ENCODE measurements at places on chromosomes 7 and 10.
A peak's percentile ranks its signal among the peaks of the same experiment; 100 is the strongest.

GRCh38 chr7:27689591-27690164 lies 27.0 kb upstream of the HIBADH start:
- no peak overlapping the region for H3K27ac ChIP-seq
- no peaks in the 10 kb centered on the region for H3K36me3 ChIP-seq
- ATAC-seq, result peak; percentile 71
- H3K4me1 ChIP-seq, result no peaks in the 10 kb centered on the region
- H3K4me3 ChIP-seq, result no peak overlapping the region
- H3K27me3 ChIP-seq, result peaks cover 15% of the 10 kb centered on the region

GRCh38 chr7:117572856-117573620 lies 93.2 kb downstream of the CFTR start:
- H3K36me3 ChIP-seq, result no peaks in the 10 kb centered on the region
- H3K27ac ChIP-seq, result no peak overlapping the region
- ATAC-seq, result no peak
- no peak overlapping the region for H3K4me3 ChIP-seq

DNA sequence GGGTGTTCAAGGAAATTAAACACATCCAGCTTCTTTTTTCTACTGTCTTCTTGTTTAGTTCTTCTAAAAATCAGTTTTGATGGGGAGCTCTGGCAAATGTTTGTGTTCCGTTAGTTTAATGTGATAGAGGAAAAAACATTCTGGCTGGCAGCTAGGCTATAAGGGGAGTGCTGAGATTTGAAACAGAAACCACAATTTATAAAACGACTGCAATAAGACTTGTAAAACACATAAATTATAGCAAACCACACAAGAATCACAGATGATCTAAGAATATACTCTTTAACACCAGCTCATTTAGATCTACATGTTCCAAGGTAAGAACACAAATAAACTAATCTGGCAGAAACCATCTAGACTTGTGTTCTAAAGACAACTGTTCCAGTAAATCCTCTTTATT lies 425.5 kb downstream of the CNTNAP2 start:
- H3K27ac ChIP-seq, result no peak overlapping the region
- H3K27me3 ChIP-seq, result no peaks in the 10 kb centered on the region
- no peak for ATAC-seq
- no peak overlapping the region for H3K4me3 ChIP-seq
- no peaks in the 10 kb centered on the region for H3K4me1 ChIP-seq

GRCh38 chr10:52346394-52347326 lies 32.6 kb downstream of the DKK1 start:
- H3K27ac ChIP-seq, result no peak overlapping the region
- no peak overlapping the region for H3K4me3 ChIP-seq
- ATAC-seq, result no peak
- no peaks in the 10 kb centered on the region for H3K27me3 ChIP-seq
- H3K4me1 ChIP-seq, result no peaks in the 10 kb centered on the region
- no peaks in the 10 kb centered on the region for H3K36me3 ChIP-seq

- H3K36me3 ChIP-seq, result no peaks in the 10 kb centered on the region
- no peak for ATAC-seq
- H3K4me3 ChIP-seq, result no peak overlapping the region
- H3K27me3 ChIP-seq, result peaks cover 6% of the 10 kb centered on the region
- no peak overlapping the region for H3K27ac ChIP-seq
Measured at GRCh38 chr10:8640878-8641277, 586.4 kb downstream of the GATA3 start.

DNA sequence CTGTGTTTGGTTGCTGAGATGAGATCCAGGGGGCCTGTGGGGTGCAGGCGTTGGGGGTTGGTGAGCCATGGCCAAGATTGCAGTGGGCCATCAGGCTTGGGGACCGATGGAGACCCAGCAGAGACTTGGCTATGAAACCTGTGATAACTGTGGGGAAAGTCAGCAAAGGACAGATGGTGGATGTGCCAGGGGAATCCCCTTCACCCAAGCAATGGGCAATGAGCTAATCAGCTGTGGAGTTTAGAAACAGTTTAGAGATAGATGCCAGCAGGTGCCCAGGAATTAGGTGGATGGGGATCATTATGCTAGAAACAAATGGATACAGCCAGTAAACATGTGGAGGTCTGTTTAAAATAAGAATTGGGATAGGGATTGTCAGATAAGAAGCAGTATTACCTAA lies 151.4 kb upstream of the FERD3L start:
- no peaks in the 10 kb centered on the region for H3K36me3 ChIP-seq
- H3K27me3 ChIP-seq, result no peaks in the 10 kb centered on the region
- no peak overlapping the region for H3K4me3 ChIP-seq
- H3K4me1 ChIP-seq, result no peaks in the 10 kb centered on the region

DNA sequence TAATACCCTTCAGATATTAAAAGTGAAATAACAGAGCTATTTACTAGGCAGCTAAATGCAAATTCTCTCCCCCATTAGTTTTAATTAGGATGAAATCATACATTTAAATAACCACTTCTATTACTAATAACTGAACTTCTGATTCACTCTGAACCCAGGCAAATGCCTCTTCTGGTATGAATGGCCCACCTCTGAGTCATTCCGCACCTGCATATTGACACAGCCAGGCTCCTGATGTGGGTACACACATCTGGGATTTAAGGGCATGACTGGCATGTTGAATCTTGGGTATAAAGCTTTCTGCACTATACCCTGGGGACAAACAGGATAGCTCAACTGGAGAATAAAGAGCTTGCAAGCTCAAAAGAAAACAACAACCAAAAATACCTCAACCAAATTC lies 140.9 kb downstream of the AUTS2 start:
- no peaks in the 10 kb centered on the region for H3K36me3 ChIP-seq
- peak; percentile 93 for ATAC-seq
- no peak overlapping the region for H3K4me3 ChIP-seq
- no peaks in the 10 kb centered on the region for H3K4me1 ChIP-seq

DNA sequence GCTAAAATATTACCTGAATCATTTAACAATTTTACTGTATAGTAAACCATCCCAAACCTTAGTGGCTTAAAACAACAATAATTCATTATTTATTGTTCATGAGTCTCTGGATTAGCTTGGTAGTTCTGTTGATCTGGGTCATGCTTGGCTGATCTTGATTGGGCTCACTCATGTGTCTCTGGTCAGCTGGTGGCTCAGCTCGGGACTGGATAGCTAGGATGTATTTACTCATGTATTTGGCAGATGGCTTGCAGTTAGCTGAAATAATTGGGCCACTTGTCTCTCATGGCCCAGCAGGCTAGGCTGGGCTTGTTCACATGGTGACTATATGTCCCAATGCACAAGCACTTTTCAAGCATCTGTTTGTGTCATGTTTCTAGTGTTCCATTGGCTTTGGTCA lies 262.8 kb downstream of the BBS9 start:
- H3K4me3 ChIP-seq, result no peak overlapping the region
- ATAC-seq, result no peak
- H3K36me3 ChIP-seq, result peaks cover 36% of the 10 kb centered on the region

DNA sequence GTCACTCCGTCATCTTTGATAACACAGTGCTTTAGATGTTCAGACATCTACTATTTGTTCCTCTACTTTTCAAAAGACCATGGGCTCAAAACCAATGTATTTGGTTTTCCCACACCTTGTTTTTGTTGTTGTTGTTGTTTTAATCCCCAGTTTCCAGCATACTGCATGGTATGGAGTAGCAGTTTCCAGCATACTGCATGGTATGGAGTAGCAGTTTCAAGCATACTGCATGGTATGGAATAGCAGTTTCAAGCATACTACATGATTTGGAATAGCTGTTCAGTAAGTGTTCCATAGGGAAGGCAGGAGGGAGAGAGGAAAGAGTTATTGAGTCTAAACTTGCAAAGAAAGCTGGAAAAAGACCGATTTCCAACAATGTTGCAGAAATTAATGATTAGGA lies 314.3 kb upstream of the PRKCQ start:
- peaks cover 11% of the 10 kb centered on the region for H3K27me3 ChIP-seq
- H3K27ac ChIP-seq, result no peak overlapping the region
- ATAC-seq, result no peak
- no peaks in the 10 kb centered on the region for H3K4me1 ChIP-seq

- H3K4me1 ChIP-seq, result peaks cover 43% of the 10 kb centered on the region
- H3K27me3 ChIP-seq, result no peaks in the 10 kb centered on the region
- peak overlapping the region; percentile 83 for H3K4me3 ChIP-seq
- peak; percentile 31 for ATAC-seq
- H3K36me3 ChIP-seq, result peaks cover 90% of the 10 kb centered on the region
Measured at GRCh38 chr10:6583447-6583846, 3.4 kb upstream of the PRKCQ start.

DNA sequence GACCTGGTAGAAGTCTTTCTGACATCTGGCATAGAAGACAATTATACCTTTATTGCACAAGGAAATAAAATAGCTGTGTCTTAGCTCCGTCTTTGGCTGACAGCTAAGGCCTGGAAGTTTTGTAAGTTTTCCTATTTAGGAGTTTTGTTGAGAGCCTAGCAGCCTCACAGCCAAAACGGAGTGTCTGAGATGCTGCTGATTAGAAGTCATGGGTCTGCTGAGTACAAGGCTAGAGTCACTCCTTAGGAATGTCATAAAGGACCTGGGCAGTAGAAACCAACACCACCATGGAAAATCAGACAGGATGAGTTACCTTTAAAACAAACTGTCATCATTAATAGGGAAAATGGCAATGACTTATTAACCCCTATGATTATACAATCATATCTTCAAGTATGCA lies 442.5 kb downstream of the KCNMA1 start:
- H3K27ac ChIP-seq, result no peak overlapping the region
- no peaks in the 10 kb centered on the region for H3K36me3 ChIP-seq
- H3K27me3 ChIP-seq, result peaks cover 28% of the 10 kb centered on the region
- H3K4me3 ChIP-seq, result no peak overlapping the region

- no peak overlapping the region for H3K27ac ChIP-seq
- no peak for ATAC-seq
- H3K27me3 ChIP-seq, result no peaks in the 10 kb centered on the region
- H3K4me1 ChIP-seq, result no peaks in the 10 kb centered on the region
Measured at GRCh38 chr10:86545101-86545500, 23.5 kb upstream of the WAPL start.

- H3K27ac ChIP-seq, result no peak overlapping the region
- H3K4me3 ChIP-seq, result no peak overlapping the region
- ATAC-seq, result no peak
- H3K36me3 ChIP-seq, result no peaks in the 10 kb centered on the region
- no peaks in the 10 kb centered on the region for H3K4me1 ChIP-seq
Measured at GRCh38 chr10:3548076-3548475, 236.9 kb downstream of the KLF6 start.

- no peak overlapping the region for H3K4me3 ChIP-seq
- peak overlapping the region; percentile 33 for H3K27ac ChIP-seq
- peaks cover 5% of the 10 kb centered on the region for H3K4me1 ChIP-seq
- H3K36me3 ChIP-seq, result no peaks in the 10 kb centered on the region
Measured at GRCh38 chr10:14040787-14041631, 289.7 kb downstream of the FRMD4A start.

DNA sequence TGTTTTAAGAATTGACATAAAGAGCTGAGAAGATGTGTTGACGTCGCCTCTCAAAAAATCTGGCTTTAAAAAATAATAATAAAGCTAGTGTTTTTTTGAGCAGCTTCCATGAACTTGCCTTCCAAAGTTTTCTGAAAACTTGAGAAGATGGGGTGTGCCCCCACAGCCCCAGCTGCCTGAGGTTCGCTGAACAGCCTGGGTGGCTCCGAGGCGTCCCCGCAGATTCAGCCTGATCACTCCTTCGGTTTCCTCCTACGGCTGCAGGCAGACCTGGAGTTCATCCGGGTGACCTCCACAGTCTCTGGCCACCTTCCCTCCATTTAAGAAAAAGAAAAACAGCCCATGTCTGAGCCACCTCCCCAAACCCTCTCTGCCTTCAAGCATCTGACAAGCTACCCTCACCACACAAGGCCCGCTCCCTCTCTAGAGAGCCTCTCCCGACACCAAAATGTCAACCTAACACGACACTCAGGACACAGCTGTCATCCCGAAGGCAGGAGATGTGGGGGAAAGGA lies 177.8 kb downstream of the PTPRN2 start:
- no peaks in the 10 kb centered on the region for H3K36me3 ChIP-seq
- ATAC-seq, result no peak
- no peaks in the 10 kb centered on the region for H3K4me1 ChIP-seq
- no peaks in the 10 kb centered on the region for H3K27me3 ChIP-seq
- H3K4me3 ChIP-seq, result no peak overlapping the region
- no peak overlapping the region for H3K27ac ChIP-seq

- no peaks in the 10 kb centered on the region for H3K36me3 ChIP-seq
- no peak overlapping the region for H3K27ac ChIP-seq
- ATAC-seq, result no peak
Measured at GRCh38 chr10:35363587-35363986, 27.3 kb downstream of the CCNY start.

DNA sequence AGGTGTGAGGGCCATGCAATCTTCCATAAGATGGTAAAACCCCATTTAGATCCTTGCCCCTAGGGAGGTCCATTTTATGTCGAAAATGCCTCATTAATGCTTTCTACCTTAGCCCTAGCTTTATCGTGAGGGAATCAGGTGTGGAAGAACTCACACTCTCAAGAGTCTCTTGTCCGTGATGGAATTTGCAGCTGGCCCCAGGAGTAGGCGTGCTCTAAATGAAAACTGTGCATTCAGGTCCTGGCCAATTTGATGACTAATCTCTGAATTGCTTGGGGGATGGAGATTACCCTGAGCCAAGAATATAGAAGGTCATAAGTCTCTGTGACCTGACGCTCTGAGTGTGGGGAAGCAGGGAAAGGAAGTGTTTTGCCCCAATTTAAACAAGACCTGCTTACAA lies 6.6 kb downstream of the C10orf90 start:
- H3K27ac ChIP-seq, result no peak overlapping the region
- no peaks in the 10 kb centered on the region for H3K4me1 ChIP-seq
- ATAC-seq, result peak; percentile 70
- H3K36me3 ChIP-seq, result no peaks in the 10 kb centered on the region
- H3K27me3 ChIP-seq, result no peaks in the 10 kb centered on the region

- ATAC-seq, result no peak
- H3K36me3 ChIP-seq, result no peaks in the 10 kb centered on the region
- H3K27ac ChIP-seq, result no peak overlapping the region
- H3K27me3 ChIP-seq, result peaks cover 11% of the 10 kb centered on the region
- H3K4me1 ChIP-seq, result no peaks in the 10 kb centered on the region
Measured at GRCh38 chr7:104005197-104005596, 15.7 kb upstream of the RELN start.

- H3K4me3 ChIP-seq, result no peak overlapping the region
- H3K36me3 ChIP-seq, result no peaks in the 10 kb centered on the region
- H3K27me3 ChIP-seq, result peaks cover 3% of the 10 kb centered on the region
Measured at GRCh38 chr7:108045154-108045553, 42.2 kb upstream of the LAMB1 start.

- peaks cover 58% of the 10 kb centered on the region for H3K36me3 ChIP-seq
- peaks cover under 1% of the 10 kb centered on the region for H3K4me1 ChIP-seq
- no peak overlapping the region for H3K4me3 ChIP-seq
- no peaks in the 10 kb centered on the region for H3K27me3 ChIP-seq
Measured at GRCh38 chr7:499853-500485, 19.7 kb downstream of the PDGFA start.

All from activated T-helper 17 cell treated with anti-CD3 and anti-CD28 coated beads, Interleukin-2, amount 50 U/mL, for 72 hours (primary cell).